Activated CD4-positive, alpha-beta T cell treated with anti-CD3 and anti-CD28 coated beads, Interleukin-2, amount 50 U/mL, for 16 hours (primary cell): ENCODE measurements at places on chromosomes 7 and 10.

DNA sequence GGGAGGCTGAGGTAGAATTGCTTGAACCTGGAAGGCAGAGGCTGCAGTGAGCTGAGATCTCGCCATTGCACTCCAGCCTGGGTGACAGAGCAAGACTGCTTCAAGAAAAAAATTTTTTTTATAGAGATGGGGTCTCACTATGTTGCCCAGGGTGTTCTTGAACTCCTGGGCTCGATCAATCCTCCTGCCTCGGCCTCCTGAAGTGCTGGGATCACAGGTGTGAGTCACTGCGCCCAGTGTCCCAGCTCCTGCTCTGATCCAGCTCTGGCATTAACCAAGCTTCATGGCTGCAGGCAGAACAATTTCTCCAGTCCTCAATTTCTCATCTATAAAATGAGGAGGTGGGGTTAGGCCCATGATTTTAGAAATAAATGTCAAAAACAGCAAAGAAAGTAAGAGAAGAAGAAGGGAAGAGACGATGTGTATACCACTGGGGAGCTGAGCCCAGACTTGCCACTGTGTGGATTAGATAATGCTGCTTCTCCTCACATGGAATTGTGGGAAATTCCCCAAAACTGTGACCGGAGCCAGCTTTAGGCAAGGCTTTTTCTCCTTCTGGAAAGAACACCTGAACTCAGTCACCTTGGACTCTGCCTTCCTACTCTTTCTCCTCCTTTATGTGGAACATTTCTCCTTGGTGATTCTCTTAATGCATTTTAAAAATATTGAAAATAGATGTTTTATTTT lies 25.5 kb downstream of the IL15RA start:
- no peak for DNase-seq

DNA sequence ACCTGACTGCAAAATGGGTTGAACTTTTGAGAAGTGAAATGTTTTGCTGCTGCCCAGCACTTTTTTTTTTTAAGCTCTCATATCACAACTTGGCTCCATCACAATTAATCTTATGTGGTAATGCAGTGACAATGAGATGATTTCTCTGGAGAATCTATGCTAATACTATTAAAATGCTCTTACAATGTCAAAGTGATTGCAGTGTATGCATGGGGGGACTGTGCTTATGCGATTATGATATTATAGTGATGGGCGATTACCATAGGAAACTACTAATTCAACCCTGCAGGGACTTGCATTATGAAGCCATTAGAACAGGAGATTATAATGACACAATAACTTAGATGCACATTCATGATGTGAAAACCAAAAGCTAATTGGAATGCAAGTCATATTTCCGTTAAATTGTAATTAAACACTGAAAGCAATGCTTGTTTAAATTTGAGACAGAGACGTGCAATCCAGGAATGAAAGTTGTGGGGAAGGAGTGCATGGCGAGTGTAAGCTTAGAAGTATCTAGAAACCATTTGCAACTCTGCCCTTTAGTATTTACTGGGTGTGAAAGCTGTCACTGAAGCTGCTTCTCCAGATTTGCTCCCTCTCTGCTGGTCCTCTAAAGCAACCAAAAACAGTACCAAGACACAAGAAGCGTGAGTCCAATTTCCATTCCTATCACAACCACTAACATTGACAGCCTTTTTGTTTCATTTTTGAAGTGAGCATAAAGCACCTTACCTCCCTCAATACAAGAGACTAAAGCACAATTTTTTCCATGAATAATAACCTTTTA lies 21.6 kb downstream of the PTER start:
- DNase-seq = no peak

DNA sequence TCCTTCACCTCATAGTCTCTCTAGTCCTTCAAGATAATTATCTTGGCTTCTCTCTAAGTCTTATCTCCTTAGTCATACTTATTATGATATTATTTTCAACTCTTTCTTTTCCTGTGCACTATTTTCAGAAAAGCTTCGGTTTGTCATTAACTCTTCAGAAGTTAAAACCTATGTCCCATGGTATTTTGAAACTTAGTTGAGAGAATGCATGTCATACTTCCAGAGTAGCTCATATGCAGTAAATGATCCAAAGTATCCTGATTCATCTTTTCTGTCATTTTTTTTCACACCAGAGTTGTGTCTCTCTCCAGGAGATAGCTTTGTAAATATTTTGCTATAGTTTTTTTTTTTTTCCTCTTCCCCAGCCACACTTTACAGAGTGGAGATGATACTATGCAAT lies 1008.6 kb downstream of the NRG3 start:
- DNase-seq = no peak

DNA sequence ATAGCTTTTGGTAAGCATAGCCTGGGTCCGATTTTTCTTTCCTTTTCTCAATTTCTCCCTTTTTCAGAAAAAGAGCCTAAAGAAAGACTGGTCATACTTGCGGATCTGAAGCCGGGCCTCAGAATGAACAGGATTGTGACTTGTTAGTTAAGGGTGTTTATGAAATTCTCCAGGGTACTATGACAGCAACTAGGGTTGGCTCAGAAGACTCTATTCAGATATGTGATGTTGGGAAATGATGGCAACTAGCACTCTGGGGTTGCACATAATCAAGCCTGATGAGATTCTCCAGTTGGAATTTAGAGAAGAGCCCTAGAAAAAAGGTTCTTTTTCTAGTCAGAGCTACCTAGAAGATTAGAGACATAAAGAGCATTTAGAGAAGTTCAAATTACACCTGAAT lies 352.4 kb upstream of the POM121L12 start:
- DNase-seq = no peak

- no peak for DNase-seq
These were observed 146.9 kb downstream of the SND1 start for GRCh38 chr7:127798769-127799372.

- DNase-seq = no peak
These were observed 34.5 kb upstream of the TECTB start for GRCh38 chr10:112248584-112249295.

GRCh38 chr7:5621776-5622175 lies 159.7 kb downstream of the RNF216 start:
- no peak for DNase-seq

DNA sequence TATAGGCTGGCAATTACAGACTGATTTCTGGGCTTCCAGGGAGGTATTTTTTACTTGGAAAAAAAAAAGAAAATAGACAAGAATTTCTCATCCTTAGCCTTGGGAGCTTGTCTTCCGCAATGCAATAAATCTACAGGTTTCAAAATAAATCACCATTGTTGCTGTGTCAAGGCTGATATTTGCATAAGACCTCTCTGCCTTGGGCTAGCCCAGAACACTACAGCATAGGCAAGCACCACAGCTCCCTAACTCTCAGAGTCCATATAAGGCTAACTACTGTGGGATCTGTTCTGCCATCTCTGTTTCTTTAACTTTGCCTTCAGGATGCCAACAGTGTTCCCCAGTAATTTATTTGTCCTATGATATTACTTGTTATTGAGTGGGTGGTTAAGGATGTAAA lies 64.4 kb downstream of the ZWINT start:
- no peak for DNase-seq

GRCh38 chr10:125020386-125020785 lies 78.5 kb downstream of the ZRANB1 start:
- DNase-seq = no peak

DNA sequence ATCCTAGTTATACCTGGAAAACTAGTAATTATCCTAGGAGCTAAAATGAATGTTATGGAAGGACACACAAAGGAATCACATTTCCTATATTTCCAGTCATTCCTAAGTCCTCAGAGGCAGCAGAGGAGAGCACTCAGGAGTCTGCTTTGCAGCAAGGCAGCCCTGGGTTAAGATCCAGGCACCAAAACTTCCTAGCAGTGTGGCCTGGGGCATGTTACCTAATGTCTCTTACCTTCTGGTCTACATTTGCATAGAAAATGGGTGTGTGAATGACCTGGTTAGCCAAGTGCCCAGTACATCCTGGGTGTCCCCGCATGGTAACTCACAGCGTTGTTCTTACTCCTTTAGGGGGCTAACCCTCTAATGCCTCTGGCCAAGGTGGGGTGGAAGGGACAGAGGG lies 135.9 kb downstream of the TAX1BP1 start:
- DNase-seq = no peak

DNA sequence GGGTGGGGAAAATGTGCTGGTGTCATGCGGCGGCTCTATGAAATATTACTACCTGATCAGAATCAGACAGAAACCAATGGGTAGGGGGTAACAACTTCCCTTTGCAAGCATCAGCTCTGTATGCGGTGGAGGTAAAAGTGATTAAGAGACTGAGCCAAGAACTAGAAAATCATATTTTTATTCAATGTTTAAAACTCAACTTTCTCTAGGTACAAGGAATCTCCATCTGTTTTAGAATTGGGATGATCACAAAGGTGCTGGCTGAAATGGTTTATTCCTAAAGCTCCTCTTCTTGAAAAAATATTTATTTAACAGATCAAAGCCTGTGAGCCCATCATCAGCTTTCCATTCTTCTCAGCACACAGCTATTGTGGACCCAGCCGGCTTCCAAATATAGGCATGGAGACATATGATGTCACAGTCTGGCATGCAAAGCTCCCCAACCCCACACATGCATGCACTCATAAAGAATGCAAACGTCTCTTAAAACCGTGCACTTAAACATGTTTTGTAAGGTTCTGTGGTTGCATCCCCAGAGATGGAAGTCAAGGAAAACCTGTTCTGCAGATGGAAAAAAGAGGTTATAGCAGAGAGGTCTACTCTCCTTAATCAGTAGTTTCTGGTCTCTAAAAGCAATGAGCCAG lies 126.0 kb downstream of the SKIDA1 start:
- DNase-seq = no peak

- DNase-seq = no peak
These were observed at the start of gene GCK for GRCh38 chr7:44189286-44189992. Gene GCK (minus strand): TSS chr7:44189439. CDS start chr7:44188953, 486 bp downstream.
